DMS79 treated with DMSO at 0.1 percent for 48 hours (cell line): ENCODE measurements at places on chromosomes 7 and 10.

- DNase-seq = no peak
Observed at GRCh38 chr10:12777840-12778585, 223.5 kb downstream of the CCDC3 start.

DNA sequence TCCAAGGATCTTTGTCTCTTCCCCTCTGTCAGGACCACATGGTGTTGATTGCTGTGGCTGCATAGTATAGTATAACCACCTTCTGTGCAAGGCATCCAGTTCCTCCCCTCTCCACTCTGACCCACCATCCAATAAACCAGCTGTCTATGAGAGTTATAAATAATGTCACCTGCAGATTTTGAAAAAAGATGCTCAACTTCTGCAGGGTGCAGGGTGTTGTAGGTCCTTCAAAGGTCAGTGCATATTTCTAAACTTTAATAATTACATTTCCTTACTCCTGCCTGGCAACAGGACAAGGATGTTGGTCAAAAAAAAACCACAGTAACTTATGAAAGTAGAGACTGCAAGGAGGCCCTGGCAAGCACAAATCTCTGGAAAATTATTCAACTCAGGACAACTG is 166.2 kb downstream of the PKD1L1 start:
- DNase-seq = no peak

- no peak for DNase-seq
Observed at GRCh38 chr7:37732253-37732652, 48.7 kb downstream of the GPR141 start.

- DNase-seq = peak; percentile 13
Observed at GRCh38 chr10:59907918-59908807, 1.8 kb upstream of the CCDC6 start.

GRCh38 chr7:5773661-5774086 is 7.8 kb downstream of the RNF216 start:
- no peak for DNase-seq

DNA sequence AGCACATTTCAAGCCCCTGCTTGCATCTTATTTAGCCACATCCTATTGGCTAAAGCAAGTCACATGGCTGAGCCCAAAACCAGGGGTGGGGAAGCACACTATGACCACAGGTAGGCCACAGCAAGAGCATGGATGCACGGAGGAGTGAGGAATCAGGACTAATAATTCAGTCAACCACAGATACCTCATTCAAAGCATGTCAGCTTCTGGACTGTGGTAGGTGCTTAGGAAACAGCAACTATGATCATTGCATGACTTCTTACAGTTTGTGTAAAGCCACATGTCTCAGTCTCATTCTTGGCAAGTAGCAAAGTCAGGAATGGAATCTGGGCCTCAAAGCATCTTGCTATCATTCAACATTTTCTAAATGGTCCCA is 79.0 kb upstream of the EMX2 start:
- DNase-seq = no peak

GRCh38 chr7:134943785-134944400 is 42.4 kb upstream of the AGBL3 start:
- DNase-seq = peak; percentile 3

DNA sequence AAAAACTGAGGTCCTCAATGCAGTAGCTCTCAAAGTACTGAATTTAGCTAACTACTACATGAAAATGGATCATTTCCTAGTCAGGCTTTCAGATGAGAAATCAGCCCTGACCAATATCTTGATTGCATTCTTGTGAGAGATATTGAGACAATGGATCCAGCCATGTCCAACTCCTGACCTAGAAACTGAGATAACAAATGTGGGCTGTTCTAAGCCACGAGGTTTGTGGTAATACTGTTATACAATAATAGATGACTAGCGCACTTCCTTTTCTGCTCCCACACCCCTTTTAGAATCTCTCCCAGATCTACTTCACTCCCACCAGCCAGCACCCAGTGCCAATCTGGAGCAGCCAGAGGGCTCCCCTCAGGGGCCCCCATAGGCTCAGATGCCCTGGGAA is 209.3 kb upstream of the KMT2E start:
- DNase-seq = no peak

GRCh38 chr7:121530227-121531174 is 134.4 kb upstream of the FAM3C start:
- DNase-seq = no peak

DNA sequence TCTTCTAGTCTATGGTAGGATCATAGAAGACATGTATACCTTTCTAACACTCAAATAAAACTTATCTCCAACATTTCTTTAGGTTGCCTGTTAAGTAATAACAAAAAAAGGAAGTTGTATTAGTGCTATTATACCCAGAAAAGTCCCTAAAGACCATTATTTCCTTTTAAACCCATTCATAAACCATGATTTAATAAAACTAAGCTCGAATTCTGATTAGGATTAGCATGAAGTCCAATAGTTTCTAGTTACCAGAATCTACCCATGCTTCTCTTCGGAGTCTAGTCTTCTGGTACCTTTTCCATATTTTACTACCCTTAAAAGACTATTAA is 62.7 kb downstream of the USP6NL start:
- no peak for DNase-seq
